Activated CD4-positive, CD25-positive, alpha-beta regulatory T cell treated with anti-CD3 and anti-CD28 coated beads, Interleukin-2, amount 50 U/mL, for 72 hours (primary cell): ENCODE measurements at places on chromosomes 11 and 22.

DNA sequence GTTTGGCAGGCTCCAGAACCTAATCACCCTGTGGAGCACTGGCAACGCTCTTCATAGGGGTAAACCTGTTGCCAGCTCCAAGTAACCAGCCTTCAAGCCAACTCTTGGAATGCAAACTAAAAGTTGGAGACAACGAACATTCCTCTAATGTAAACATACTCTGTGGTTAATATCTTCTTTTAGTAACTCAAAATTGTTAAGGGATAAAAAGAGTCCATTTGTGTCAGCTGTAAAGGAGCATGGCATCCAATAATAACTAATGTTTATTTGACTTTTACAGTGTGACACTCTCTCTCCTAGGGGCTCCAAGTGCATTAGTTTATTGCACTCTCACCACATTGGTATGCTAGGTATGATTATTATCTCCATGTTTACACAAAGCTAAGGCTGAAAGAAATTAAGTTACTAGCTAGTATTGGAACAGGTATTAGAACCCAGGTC is 31.0 kb upstream of the AMOTL1 start:
- DNase-seq, result no peak

DNA sequence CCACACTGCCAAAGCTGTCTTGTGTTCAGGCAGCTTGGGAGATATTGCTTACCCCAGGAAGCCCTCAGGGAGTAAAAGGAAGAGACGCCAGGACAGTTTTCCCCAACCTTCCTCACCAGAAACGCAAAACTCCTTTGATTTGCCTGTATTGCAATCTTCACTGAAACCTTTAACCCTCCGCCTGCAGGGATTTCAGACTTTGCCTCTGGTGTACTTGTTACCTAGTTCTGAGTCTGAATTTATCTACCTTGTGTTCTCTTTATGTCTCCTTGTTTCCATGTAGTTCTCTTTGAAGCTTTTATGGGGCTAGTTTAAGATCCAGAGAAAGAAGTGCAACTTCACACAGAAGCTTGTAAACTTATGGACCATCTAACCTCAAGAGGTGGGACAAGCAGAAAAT is 154.2 kb downstream of the DSCAML1 start:
- no peak for DNase-seq

- DNase-seq, result no peak
Measured at GRCh38 chr11:115502636-115503082, 1.6 kb downstream of the CADM1 start.

GRCh38 chr11:95088946-95089619 is 563 bp upstream of the ENDOD1 start:
- DNase-seq, result no peak

GRCh38 chr22:32574958-32575910 is 100.6 kb downstream of the FBXO7 start:
- no peak for DNase-seq

GRCh38 chr11:76496174-76496573 is 51.4 kb downstream of the EMSY start:
- no peak for DNase-seq

DNA sequence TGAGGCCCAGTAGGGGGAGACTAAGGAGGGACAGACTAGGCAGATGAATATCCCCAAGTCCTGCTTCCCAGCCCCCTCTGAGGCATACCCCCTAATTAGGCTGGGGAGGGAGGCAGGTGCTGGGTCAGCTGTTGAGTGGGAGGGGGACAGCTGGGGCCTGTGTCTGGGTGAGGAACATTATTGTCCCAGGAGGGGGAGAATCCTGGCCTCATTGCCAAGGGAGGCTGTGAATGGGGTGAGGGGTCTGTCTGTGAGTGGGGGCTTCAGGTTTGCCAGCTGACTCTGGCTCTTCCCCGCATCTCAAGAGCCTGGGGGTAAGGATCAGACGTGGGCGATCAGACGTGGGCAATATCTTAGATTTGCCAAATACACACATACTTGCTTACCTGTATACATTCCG is 2.1 kb downstream of the INPPL1 start:
- no peak for DNase-seq

DNA sequence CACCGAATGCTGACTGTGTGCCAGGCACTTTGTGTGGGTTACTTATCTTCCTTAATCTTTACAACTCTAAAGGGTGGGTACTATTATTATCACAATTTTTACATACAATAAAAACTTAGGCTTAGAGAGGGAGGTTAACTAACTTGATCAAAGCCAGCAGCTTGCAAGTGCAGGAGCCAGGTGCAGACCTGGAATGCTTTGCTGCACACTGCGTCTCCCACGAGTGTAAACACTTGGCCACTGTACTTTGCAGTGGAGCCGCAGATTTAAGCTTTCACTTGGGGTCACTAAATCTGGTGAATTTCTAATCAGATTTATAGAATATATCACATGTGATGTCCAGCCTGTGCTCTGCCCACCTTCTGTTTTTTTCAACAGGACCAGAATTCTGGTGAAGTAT is 36.7 kb downstream of the AMOTL1 start:
- no peak for DNase-seq

DNA sequence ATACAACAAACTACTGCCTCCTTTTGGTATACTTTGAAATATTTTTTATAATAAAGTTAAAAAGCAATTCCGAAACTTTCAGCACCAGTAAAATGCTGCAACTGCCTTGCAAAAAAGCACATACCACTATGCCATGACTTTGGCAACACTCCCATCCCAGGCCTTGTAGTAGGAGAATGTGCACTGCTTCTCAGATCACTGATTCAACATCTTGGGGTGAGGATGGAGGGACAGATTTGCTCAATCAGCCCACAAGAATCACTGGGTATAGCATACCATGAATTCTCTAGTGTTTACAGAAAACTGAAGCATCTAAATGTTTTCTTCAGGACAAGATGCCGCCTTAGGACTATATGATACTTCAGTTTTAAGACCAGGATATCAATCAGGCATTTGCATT is 14.9 kb downstream of the EIF4ENIF1 start:
- no peak for DNase-seq

DNA sequence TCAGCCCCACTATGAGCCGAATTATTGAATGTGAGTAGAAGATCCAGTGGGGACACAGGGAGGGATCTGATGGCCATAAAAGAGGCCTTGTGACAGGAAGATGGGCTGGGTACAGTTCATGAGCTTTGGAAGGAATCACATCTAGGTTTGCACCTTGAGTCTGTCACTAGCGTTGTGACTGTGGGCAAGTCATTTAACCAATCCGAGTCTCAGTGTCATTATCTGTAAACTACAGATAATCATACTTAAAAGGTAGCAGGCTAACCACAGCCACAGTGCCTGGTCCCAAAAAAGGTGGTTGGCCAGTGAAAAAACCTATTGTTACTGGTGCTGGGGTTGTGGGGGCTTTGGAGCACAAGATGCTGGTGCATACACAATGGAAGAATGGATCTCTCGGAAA is 3.8 kb downstream of the HEPN1 start:
- no peak for DNase-seq

DNA sequence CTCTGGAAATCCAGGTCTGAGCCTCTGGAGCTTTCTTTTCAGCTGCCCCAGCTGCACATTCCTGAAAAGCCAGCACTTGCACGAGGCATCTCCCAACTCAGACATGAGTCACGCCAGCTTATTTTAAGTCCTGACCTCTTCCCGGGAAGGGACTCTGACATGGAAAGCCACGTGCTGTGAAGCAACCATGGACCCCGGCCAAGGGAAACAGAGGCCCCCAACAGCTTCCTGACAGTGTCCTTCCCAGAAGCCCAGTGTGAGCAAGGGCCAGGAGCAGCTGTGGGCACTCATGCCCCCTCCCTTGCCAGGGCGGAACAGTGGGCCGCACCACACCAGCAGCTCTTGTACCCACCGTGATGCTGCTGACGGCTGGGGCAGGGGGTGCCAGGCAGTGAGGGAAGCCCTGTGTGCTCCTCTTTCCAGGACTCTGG is 118.8 kb upstream of the CADM1 start:
- no peak for DNase-seq

- DNase-seq, result no peak
Measured at GRCh38 chr11:27858866-27859265, 158.6 kb upstream of the BDNF start.

DNA sequence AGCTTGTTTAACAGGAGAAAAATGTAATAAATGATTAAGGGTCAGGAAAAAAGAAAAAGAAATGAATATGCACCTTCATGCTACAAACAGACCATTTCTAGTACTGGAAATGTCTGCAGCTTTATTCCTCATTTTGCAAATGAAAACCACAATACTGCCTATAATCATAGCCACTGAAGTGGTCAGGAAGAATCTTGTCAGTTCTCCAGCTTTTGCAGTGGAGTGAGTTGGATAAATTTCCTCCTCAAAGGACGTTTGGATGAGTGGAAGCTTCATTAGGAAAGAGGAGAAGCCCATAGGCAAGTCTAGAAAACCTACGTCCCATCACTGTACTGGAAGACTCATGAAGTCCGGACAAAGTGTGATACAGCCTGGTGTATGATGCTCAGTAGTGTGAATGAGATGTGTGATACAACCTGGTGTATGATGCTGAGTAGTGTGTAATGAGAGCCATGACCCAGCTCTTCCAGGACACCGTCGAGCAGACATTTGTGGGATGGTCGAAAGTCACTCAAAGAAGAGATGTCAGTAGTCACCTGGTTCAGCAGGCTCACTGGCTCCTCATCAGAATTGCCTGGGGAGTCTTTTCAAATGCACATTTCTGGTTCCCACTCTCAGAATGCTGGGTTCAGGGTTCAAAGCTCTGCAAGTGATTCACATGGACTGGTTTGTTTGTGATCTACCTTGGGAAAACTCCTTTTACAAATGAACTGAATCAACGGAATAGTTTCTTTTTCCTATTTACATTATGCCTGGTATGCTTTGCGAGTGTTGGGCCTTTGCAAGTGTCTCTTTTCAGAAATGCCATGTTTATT is 101.3 kb downstream of the PDHX start:
- DNase-seq, result no peak

DNA sequence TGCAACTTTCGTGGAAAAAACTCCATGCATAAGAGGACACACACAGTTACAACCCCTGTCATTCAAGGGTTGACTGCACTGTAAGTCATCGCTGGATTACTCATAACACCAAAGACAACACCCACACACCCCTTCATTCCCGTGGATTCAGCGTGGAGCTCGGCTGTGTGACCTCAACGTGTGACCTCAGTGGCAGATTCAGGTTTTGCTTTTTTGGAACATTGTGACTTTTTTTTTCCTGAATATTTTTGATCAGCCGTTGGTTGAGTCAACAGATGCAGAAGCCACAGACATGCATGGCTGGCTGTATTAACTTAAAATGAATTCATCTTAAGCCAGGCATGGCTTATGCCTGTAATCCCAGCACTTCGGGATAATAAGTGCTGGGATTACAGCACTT is 19.7 kb upstream of the MUC5AC start:
- DNase-seq, result no peak

DNA sequence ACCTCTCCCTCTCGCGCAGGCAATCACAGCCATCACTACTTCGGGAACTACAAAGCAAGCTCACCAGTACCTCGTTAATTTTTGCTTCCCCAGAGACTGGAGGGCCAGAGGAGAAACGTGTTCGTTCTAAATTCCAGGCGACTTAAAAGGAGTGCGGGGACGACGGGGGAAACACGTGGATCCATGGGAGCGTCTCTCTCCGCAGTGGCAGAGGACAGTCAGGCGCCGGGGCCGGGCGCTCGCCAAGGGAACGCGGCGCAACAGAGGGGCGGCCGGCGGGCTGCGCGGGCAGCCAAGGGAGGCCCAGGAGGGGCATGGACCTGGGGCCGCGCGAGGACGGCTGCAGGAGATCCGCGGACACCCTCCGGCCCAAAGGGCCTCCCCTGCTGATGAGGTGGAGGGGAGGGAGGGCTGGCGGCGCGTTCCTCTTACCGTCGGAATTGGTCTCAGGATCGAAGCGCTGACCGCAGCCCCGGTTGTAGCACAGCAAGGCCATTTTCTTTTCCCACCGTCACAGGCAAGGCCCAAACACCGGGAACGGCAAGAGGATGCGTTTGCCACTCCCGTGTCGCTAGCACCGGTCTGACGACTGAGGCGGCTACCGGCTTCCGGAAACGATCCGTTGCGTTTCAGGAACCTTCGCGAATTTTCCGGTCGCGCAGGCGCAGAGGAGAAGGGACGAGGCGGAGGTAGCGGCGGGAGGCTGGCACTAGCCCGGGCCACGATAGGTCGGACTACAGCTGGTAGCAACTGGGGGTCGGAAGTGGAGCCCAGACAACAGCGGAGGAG is at the start of gene CHORDC1:
CHORDC1 (minus strand) TSS at position 591 of the 789 bp plus-strand sequence; CDS start at position 496, 95 bp downstream.
- DNase-seq, result peak; percentile 94

DNA sequence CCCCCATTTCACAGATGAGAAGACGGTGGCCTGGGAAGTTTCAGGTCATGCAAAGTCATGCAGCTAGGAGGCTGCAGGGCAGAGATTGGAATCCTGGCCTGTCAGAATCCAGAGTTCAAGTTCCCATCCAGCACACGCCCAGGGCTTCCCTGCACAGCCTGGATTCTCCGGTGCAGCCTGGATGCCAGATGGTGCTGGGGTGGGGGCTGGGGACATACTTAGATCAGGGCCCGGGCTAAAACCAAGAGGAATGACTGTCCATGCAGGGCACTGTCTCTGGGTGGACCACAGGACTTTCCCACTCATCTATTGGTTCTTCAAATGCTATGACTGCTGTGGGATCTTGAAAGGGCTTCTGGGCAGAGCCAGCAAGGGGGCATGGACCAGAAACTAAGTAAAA is 24.6 kb downstream of the LMO1 start:
- no peak for DNase-seq

GRCh38 chr11:78795621-78796261 is 221.1 kb upstream of the NARS2 start:
- no peak for DNase-seq

- no peak for DNase-seq
Measured at GRCh38 chr22:49585461-49586243, 242.0 kb downstream of the BRD1 start.
